Effector memory CD8-positive, alpha-beta T cell (primary cell): ENCODE measurements at places on chromosomes 7 and 10.

GRCh38 chr7:149558149-149558861, 60.7 kb upstream of the ZNF746 start:
- H3K4me1 ChIP-seq: peaks cover 5% of the 10 kb centered on the region
- H3K27me3 ChIP-seq: no peaks in the 10 kb centered on the region
- no peak for DNase-seq
- H3K36me3 ChIP-seq: peaks cover 21% of the 10 kb centered on the region
- H3K4me3 ChIP-seq: no peak overlapping the region
- H3K27ac ChIP-seq: no peak overlapping the region

GRCh38 chr7:38021892-38022291, 101.5 kb downstream of the EPDR1 start:
- no peak for DNase-seq
- H3K27ac ChIP-seq: no peak overlapping the region
- no peak overlapping the region for H3K4me3 ChIP-seq
- no peaks in the 10 kb centered on the region for H3K36me3 ChIP-seq

DNA sequence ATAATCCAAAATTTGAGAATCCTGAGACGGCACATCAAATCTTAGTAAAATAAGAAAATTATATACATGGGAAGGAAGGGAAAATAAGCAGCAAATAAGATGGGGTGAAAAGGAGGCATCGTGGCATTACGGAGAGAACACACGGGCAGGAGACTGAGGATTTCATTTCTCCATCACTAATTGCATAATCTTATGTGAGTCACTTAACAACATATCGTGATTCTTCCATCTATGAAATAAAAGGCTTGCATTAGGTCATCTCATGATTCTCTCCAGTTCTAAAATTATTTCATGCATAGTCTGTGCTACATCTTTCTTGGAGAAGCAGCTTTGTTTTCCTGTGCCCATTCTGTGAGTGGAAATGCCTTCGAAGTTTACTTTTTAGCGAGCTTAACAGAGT, 288.7 kb downstream of the LRMDA start:
- no peaks in the 10 kb centered on the region for H3K4me1 ChIP-seq
- H3K27me3 ChIP-seq: peaks cover under 1% of the 10 kb centered on the region
- H3K27ac ChIP-seq: no peak overlapping the region

DNA sequence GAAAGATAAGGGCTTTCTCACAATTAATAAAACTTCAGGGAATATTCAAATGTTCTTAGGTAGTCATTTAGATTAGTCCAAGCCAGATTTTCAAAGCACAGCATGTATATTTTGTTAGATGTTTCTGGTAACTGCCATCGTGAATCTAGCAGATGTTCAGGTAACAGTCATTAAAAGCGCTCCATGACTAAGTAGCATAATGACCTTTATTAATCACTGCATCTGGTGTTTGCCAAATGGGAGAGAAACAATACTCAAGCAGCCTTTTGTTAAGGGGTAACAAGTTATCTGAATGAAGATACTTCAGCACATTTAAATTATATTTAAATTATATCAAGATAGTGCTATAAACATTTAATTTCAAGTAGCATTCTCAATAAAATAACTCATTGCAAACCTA, 47.5 kb downstream of the USP6NL start:
- no peaks in the 10 kb centered on the region for H3K4me1 ChIP-seq
- H3K27me3 ChIP-seq: peaks cover 14% of the 10 kb centered on the region

- no peaks in the 10 kb centered on the region for H3K4me1 ChIP-seq
- no peaks in the 10 kb centered on the region for H3K27me3 ChIP-seq
- DNase-seq: no peak
- H3K27ac ChIP-seq: no peak overlapping the region
- H3K4me3 ChIP-seq: no peak overlapping the region
- no peaks in the 10 kb centered on the region for H3K36me3 ChIP-seq
Observed at GRCh38 chr7:13692548-13692947, 296.9 kb downstream of the ETV1 start.

DNA sequence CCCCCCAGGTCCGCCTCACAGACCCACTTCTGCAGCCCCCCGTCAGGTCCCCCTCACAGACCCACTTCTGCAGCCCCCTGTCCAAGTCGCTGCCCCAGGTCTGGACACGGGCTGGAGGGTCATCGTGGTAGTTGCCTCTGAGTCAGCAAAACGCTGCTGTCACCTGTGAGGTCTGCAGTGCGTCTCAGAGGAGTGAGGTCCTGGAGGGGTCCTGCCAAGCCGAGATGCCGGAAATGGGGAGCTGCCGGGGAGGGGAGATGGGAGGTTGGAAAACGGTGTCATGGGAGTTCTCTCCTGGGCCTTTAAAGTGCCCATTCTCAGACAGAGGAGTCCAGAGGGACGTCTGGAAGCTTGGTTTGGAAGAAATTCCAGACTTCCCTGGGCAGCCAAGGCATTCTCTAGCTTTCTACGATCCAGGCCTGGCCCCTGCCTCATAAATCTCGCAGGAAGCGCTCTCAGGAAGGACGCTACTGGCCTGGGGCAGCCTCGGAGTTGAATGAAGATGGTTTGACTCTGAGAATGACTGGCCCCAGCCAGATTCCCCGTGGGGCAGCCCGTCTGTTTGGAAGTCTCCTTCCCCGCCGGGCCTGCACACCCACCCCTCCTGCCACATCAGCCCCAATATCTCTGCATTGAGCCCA, 38.7 kb downstream of the CALML3 start:
- peaks cover 60% of the 10 kb centered on the region for H3K27me3 ChIP-seq
- H3K36me3 ChIP-seq: no peaks in the 10 kb centered on the region
- no peak for DNase-seq
- no peak overlapping the region for H3K4me3 ChIP-seq
